Activated naive CD4-positive, alpha-beta T cell (primary cell): ENCODE measurements at places on chromosomes 7 and 10.

DNA sequence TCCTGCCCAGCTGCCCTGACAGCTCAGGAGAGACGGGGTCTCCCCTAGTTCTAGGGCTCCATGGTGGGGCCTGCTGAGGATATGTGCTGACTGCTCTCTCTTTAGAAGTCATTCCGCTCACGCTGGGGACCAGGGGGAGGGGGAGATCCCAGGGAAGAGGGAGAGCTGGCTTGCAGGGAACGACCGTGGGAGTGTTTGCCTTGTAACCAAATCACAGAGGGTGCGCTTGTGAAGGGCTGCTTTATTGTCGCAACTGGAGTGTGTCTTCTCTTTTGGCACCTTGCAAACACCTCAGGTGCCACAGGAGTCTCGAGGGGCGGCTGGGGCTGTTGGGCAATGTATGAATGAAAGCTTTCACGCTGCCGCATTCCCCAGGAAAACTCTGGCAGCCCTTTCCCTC is 531.3 kb upstream of the MKI67 start:
- DNase-seq = no peak

- no peak for DNase-seq
These were observed 5.2 kb upstream of the PLXNA4 start for GRCh38 chr7:132581431-132581830.

DNA sequence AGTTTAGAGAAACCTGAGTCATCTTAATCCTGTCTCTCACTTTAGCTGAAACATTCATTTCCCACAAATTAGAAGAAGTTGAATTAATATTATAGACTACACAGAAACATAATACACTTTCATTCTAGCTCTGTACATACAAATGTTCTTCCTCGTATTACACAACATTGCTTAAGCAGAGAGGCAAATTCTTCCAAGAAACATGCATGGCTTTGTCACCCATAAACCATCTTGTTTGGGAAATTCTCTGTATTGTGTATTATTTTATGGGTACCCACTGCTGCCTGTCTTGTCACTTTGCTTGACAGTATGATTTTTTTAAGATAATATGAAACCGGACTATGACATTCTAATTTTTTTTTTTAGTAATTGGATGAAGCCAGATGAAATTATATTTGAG is 104.0 kb downstream of the SRI start:
- DNase-seq = no peak

DNA sequence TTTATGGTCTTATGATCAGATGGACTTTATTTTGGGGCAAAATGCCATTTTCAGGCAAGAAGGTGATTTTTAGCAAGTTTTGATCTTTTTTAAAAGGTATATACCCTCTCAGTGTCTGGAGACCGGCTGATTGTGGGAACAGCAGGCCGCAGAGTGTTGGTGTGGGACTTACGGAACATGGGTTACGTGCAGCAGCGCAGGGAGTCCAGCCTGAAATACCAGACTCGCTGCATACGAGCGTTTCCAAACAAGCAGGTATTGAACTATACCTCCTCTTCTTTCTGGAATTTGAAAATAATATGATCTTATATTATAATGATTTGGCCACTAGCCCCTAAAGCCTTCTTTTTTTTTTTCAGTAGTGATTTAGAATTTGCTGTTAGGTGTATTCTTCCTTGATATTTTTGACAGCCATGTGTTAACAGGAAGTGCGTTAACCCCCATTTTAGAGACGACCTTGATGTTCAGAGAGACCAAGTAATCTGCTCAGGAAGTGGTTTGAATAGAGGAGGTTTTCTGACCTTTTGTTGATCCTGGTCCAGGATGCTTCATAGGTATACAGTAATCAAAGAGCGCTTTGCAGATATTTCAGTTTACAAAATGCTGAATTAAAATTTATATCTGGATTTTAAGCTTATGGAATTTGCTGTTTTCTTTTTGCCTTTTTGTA is 6.2 kb downstream of the BUB3 start:
- DNase-seq = no peak

DNA sequence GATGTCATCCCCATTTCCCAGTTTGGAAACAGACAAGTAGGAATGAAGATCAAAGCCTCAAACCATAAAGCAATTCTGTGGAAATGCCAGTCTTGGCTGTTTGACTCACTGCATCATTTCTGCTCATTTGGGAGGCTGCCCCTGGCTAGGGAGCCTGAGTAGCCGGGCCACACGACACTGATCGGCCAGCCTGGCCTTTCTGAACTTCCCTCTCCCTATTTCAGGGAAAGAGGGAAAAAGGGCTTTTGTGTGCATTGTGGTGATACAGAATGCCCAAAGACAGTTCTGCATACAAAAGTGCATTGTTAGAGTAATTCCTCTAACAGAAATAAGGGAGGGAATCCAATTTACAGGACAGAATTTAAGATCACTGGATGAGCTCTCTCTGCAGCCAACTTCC is 41.7 kb upstream of the OPALIN start:
- DNase-seq = no peak

- no peak for DNase-seq
These were observed 27.1 kb downstream of the CD36 start for GRCh38 chr7:80665526-80665925.

GRCh38 chr10:44466236-44466635 is 81.3 kb upstream of the CXCL12 start:
- no peak for DNase-seq

DNA sequence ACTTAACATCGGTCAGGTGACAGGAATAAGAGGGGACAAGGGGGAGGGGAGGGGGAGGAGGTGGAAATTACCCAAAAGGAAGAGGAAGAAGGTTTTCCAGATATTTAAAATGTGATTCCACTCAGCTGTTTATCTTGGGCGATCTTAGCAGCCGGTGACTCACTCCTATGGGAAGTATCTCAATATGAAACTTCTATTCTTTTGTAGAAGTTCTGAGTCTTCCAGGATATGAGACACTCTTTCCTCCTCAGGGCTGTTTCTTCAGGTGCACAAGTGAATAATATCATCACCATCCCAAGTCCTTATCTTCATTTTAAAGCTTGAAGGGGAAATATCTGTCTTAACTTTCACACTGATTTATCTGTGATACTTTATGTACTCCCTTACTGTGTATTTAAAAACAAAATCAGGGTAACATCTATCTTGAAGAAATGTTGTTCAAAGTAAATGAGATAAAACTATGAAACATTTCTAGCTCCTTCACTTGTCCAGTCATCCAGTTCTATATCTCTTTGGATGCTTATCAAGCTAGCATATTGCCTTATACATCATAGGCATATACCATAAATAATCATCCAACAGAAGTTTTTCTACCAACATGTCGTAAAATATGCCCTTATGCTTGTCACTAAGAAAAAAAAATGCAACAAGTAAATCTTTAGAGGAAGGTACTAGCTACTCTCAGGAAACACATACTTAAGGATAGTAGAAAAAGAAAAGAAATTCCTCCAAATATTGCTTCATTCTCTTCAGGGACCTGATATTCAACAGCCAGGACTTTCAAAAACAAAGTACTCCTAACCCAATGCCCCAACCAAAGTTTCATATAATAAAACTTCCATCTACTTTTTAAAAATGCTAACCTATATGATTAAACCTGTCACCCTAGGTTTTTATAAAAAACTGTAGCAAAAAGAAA is 13.7 kb downstream of the DOCK4 start:
- no peak for DNase-seq

DNA sequence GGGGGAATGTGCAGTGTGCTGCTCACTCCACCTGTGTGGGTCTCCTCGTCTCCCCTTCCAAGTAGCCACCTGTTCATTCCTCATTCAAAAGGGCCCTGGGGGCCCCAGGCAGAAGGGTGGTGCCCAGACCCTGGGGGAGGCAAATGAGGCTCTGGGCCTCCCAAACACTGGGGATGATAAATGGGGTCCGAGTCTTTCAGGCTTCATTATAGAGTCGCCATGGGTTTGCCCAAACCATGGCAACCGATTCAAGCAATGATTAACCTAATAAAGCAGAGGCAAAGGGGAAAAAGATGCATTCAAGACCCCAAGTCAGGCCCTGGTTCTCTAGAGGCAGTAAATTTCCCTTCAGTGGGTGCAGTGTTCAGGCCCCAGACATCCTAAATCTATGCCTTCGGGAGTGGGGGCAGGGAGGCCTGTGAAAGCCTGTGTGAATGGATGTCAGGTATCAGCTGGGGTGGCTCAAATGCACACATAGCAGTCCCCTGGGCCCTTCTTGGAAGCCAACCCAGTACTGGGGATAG is 10.4 kb downstream of the NEUROG3 start:
- no peak for DNase-seq

DNA sequence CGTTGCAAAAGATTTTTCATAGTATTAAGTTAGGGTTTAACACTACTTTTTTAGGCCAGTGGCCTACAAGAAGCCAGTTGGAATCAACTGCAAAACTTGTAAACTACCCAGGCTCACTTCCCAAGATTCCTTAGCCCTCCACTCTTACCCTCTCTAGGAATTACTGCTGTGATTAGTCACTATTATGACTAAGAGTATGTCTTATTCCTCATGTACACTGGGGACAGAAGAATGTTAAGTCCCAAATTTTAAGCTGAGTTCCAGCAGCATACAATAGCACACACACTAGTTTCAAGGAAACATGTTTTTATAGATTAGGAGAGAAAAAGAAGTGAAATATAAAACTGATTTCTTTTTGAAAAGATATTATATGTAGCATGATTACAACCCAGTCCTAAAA is 42.8 kb downstream of the FBXL13 start:
- DNase-seq = no peak

DNA sequence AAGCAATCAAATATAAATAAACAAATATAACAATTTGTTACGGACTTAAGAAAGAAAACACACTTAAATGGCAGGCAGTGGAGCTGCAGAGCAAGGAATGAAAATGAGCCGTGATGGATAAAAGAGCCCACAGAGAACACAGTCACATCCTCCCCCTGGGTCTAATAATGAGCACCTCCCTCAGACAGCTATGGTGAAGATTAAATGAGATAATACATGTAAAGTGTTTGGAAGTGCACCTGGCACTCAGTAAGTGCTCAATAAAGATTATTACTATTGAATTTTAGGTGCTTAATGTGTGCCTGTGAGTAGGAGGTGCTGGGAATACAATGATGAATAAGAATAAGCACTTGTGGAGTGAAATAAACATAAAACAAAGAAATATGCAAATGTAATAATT is 49.1 kb upstream of the CABCOCO1 start:
- no peak for DNase-seq

- peak; percentile 48 for DNase-seq
These were observed 1.8 kb downstream of the HNRNPF start for GRCh38 chr10:43407148-43407575.

GRCh38 chr7:20798081-20798693 is 11.5 kb upstream of the SP8 start:
- no peak for DNase-seq

- no peak for DNase-seq
These were observed 65.4 kb upstream of the CCAR1 start for GRCh38 chr10:68655620-68656126.

- DNase-seq = no peak
These were observed 17.9 kb downstream of the SEMA3A start for GRCh38 chr7:84176716-84177115.

GRCh38 chr7:77786741-77787140 is 11.5 kb downstream of the TMEM60 start:
- DNase-seq = no peak

DNA sequence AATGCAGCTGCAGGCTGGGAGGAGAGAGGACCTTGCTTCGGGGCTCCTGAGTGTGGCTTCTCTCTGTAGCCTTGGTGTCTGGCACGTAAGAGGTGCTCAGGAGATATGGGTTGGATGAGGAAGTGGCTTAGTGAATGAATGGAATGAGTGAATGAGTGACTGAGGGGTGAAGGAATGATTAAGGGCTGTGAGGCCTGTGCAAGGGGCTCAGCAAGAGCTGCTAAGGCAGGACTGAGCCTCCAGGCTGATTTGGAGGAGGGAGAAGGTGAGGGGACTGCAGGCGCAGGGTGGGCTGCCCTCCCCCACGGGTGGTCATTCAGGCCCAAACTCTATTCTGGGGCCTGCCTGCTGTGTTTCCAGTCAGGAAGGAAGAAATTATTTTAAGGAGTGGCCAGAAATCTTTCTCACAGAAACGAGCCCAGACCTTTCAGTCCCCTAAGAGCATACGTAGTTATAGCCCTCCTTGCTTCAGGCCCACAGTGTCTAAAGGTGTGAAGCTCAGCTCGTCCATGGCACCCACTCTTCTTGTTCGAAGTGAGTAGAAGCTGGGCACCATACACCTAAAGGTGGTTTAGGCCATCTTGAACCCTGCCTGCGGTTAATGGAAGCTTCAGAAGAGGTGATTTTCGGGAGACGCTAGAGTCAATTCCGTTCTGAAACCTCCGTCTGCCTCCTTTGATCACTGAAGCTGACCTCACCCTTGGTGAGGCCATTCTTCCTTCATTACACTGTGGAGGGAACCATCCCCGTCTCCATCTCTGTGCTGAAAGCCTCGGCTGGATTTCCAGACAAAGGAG is 49.5 kb upstream of the SAMD8 start:
- DNase-seq = no peak

- DNase-seq = no peak
These were observed at the start of gene CLDN3 for GRCh38 chr7:73770002-73770859. Gene CLDN3, minus strand, starts transcription at chr7:73770270. Its CDS starts 221 bp downstream, at chr7:73770049.

- DNase-seq = no peak
These were observed 7.0 kb upstream of the ZNF862 start for GRCh38 chr7:149830997-149831740.

GRCh38 chr10:61130366-61130765 is 186.4 kb upstream of the RHOBTB1 start:
- DNase-seq = no peak

DNA sequence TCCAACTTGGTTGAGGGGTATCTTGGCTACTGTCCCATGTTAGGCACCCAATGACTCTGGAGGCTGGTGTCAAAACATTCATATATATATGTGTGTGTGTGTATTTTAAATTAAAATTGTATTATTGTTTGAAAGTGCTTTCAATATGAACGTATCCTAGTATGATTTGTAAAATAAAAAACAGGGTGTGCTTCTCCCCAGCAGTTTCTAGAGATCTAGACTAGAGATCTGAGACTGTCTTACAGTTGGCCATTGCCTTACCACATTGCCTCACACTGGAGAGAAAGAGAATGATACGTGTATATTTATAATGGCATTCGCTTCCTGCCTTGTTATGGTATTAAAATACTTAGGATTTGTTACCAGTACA is 1.2 kb downstream of the BAG3 start:
- no peak for DNase-seq

DNA sequence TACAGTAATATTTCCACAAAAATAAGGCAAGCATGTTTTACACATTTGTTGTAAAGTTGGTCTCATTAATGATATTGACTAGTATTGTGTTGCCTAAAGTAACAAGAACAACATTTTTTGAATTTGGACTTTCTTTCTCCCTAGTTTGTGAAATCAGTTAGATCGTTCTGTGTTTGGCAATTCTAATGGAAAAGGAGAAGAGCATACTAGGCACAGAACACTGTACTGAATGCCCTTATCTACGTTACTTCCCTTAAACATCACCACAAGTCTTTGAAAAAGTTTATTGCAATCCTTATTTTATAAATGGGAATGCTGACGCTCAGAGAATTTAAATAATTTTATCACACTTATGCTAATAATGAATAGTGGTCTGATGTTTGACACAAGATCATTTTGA is 372.2 kb downstream of the EXOC4 start:
- no peak for DNase-seq

GRCh38 chr7:42617071-42617765 is 294.7 kb downstream of the C7orf25 start:
- no peak for DNase-seq
